Activated T-cell treated with anti-CD3 and anti-CD28 coated beads for 1 hour (primary cell): ENCODE measurements at places on chromosomes 11 and 22.

DNA sequence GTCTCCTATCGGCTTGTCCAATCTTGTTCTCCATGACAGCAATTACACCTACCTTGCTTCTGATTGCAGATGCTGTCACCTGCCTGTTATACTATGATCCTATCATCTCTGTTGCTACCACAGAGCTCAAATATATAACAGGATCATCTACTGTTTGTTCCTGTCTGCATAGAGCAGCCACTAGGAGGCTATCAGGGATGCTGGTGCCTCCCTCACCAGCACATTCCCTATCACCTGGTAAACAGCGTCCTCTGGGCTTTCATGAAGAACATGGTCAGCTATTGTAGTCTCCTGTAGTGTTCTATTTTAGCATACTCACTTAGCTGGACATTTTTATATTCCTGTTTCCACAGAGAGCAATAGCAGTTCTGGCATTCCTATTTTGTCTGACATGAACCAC is 87.8 kb upstream of the FAT3 start:
- DNase-seq, result no peak

DNA sequence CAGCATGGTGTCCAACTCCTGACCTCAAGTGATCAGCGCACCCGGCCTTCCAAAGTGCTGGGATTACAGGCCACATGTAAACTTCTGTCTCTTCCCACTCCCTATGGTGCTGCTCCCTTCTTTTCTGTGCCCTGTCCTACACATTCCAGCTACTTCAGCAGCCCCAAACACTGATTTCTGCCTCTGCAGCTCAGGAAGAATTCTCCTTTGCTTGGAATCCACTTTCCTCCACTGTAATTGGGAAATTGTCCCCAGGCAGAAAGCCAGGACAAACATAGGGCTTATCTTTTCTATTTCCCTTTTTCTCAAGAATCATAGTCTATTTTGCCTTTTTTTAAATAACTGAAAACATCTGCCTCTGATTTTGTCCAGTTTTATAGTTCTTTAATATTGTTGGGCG is 21.3 kb upstream of the DRG1 start:
- DNase-seq, result no peak

DNA sequence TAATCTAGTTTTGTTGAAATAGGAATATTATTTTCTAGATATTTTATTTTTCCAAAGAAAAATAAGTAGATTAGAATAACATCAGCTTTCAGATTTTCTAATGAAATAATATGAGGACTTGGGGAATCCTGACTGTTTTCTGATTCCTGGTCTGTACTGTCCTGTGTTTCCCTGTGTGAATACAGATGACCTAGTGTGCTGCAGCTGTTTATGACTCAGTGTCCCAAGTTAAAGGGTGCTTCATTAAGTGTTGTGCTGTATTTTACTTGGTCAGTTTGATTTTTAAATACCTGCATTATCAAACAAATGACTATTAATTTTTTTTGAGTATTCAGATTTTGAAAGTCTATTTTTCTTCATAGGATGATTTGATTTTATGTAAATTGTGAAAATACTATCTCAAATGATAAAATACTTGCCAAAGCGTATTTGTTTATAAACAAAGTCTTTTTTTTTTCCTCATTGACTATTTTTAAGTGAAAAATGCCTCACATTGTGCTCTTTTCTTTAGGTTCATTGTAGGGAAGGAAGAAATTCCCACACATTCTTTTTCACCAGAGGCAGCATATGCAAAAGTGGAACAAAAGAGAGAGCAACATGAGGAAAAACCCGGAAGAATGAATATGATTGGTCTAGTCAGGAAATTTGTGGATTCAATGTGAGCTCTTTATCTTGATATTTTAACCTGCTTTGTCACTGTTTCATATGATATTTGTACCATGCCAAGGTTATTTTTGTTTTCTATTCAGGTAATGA is 264.2 kb downstream of the TMEM135 start:
- no peak for DNase-seq

GRCh38 chr11:61532134-61533038 is 23.8 kb downstream of the LRRC10B start:
- DNase-seq, result peak; percentile 33

DNA sequence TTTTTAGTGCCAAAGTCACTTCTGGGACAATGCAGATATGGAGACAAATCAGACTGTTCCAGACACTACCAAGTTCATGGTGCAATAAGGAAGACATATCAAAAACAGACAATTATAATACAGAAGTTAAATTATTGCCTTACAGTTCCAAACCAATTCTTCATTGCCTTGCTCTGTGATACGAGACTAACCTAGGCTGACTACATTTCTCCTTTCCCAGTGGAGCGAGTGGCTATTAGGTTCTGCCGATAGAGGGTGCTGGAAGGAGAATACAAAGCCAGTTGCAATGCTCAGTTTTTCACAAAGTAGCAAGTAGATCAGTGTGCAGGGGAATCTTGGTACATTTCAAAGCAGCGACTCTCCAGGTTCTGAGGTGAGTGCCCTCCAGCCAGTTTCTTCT is 67.8 kb downstream of the FAM168A start:
- DNase-seq, result no peak

- DNase-seq, result no peak
Measured at GRCh38 chr11:90737444-90738050, 514.7 kb upstream of the CHORDC1 start.

GRCh38 chr11:2390091-2390724 is 10.3 kb upstream of the TSSC4 start:
- no peak for DNase-seq

DNA sequence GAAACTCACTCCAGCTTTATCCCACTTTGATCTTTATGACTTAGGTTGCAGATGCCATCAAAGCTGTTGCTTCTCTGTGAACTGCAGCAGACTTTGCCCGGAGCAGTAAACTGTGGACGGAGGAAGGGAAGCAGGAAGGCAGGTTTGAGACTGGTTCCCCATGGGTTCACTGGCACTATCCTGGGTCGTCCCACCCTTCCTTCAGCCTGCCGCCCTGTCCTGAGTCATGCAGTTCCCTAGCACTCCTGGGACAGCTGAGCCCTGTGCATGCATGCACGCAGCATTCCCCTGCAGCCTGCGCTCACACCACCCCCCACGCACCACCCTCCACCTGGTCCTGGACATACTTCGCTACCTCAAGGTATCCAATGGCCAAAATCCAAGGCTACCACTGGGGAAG is 23.5 kb upstream of the P2RY2 start:
- no peak for DNase-seq

DNA sequence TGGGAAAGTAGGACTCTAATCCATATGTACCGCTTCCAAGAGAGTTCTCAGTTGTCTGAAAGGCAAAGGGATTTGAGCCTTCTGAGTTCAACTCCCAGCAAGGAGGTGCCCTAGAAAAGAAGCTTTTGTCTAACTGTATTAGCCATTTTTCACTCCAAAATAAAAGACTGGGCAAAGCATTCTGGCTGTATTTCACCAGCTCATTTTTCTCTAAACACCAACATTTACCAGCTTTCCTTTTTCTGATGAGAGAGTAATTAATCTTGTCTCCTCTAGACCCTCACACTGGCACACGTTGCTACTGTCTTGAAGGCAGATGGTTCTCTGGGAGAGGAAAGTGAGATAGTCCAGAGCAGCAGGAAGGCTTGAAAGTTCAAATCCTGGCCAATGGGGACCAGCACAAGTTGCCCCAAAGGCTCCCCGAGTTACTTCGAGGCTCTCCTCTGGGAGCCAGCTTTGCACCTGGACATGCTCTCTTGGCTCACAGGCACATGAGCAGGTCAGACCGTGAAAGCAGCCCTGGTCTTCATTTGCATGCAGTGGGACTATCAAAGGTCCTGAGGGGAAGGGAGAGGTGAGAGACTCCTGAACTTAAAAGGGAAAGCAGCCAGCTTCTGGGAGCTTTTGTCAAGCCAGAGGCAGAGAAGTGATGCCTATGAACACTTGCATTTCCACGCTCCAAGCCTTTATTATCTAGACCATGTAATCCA is 100.0 kb downstream of the NTM start:
- no peak for DNase-seq

DNA sequence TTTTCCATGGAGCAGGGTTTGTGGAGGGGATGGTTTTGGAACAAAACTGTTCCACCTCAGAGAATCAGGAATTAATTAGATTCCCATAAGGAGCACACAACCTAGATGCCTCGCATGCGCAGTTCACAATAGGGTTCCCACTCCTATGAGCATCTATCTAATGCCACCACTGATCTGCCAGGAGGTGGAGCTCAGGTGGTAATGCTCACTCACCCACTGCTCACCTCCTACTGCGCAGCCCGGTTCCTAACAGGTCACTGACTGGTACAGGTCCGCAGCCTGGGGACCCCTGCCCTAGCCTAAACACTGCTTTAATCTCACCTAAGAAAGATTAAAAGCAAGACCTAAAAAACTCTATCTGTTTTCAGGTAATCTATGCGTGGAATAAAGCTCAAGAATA is 553.0 kb downstream of the JRKL start:
- no peak for DNase-seq

DNA sequence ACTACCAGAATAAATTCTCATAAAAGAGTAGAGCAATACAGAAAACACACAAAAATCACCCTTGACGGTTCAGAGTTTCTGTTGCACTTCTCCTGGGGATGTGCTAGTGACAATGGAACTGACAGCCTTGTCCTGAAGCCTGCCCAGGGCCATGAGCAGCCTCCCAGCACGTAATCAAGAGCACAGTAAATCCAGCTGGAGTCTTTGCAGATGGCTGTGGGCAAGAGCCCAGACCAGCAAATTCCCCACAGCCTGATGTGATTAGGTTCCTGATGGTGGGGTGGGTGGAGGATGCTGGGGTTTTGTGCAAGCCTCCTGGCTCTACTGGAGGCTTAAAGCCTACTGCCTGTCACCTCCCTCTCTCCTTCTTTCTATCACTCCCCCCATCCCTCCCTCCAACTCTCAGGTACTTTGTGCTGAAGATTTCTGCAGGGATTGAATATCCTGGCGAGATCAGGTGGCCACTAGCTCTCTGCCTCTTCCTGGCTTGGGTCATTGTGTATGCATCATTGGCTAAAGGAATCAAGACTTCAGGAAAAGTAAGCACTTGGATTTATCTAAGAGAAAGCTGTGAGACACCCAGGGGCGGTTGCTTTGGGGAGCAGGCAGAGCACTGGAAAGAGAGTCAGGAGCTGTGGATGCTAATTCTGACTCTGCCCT is 18.1 kb downstream of the SLC6A5 start:
- DNase-seq, result no peak

DNA sequence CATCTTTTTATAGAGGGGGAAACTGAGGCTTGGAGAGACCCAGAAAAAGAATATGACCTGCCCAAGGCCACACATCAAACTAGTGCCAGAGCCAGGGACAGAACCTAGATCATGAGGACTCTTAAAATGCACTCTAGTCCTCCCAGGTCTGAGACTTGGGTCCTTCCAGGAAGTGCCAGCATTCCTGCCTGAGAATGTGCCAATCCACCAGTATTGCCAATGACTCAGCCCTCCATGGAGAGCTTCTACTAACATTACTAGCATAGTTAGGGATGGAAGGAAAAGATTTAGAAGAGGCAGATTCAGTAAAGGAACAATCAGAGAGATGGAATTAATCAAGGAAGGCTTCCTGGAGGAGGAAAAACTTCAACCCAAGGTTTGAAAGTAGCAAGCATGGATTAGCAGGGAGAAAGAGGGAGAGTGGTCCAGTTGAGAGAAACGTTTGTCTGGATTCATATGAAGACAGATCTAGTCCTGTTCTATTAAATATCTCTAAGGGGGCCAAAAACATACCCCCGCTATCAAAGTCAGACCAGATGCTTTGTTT is 20.1 kb upstream of the SMIM35 start:
- DNase-seq, result no peak
